CD4-positive, alpha-beta T cell treated with Interleukin-4 for 1 hour (primary cell): ENCODE measurements at places on chromosomes 3 and 15.

- DNase-seq, result no peak
These were observed 112.3 kb upstream of the HES1 start for GRCh38 chr3:194023501-194024280.

DNA sequence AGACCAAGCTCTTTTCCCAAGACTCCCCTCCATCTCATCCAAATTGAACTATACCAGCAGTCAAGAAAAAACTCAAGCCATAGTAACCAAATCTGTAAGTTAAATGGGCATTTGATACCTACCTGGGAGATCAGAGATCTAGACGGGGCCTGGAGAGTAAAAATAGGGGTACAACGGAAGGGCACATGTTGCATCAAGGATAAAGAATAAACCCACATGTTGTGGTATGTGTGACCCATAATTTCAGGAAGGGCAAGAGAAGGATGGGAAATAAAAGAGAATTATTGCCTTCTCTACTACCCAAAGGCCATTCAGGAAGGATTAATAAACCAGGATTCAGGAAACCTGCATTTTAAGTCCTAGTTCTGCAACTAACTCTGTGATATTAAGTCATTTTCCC lies 1.5 kb downstream of the TEX55 start:
- DNase-seq, result no peak

GRCh38 chr15:88574655-88575054 lies 28.2 kb upstream of the DET1 start:
- no peak for DNase-seq

DNA sequence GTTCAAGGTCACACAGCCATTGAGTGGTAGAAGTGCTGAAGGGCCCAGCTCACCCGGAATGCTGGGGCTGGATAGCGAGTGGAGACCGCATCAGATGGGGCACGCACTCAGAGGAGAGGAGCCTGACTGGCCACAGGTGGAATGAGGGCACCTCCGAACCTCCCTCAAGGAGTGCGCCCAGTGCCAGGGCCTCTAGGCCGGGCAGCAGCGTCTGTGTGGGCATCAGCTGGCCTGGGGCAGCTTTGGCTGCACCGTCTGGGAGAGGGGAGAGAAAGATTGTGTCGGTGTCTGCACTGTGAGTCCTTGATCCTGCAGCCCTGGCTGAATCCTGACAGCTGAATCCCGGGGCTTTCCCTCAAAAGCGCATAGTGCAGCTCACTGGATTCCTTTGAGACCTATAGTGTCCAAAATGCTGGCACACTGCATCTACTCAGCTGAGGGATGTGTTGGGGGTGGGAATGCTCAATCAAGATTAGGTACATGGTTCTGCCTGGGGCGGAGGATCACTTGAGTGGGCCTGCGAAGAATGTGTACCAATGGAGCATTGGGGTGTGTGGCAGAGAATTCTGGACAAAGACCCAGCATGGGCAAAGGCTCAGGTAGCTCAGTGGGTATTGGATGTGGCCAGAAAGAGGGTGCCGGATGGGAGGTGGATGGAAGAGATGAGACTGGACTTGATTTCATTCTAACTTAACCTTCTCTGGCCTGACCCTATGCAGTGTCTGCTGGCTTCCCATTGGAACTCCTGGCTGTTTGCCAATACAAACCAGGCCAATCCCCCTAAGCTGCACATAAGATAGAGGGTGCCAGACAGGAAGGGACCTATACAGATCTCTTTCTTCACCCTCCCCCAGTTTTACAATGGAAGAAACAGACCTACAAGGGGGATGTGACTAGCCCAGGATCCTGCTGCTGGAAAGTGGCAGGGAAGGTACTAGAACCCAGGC lies 950 bp downstream of the ANKDD1A start:
- DNase-seq, result no peak

GRCh38 chr3:12040902-12041301 lies 36.7 kb downstream of the SYN2 start:
- DNase-seq, result no peak

DNA sequence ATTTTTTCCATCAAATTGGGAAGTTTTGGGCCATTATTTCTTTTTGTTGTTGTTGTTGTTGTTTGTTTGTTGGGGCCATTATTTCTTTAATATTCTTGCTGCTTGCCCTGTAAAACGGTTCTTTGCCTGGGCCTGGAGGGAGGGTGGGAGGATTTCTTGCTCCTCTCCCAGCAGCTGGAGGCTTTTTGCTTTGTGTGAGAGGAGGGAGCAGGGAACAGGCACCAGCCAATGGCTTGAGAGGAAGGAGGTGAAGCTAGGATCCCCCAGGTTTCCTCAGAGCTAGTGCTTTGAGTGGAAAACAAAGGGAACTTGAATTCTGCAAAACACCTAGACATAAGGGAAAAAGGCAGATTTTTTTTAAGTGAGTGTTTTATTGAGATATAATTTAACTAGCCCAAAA lies 61.2 kb upstream of the DNAJC19 start:
- no peak for DNase-seq

DNA sequence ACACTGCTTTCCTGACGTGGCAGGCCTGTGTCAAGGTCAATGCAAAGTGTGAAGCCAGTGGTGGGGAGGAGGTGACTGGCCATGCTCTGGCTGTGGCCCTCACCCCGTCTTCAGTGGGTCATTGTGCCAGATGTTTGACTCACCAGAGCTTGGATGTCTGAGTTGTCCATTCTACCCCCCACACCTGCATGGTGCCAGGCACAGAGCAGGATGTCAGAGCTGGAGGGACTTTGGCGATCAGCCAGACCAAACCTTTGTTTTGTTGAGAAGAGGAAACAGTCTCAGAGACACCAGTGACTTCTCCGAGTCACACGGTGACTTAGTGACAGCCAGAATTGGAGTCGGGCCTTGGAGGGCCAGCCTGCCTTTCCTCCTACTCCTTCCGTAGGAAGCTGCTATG lies 49.5 kb downstream of the SMAD6 start:
- DNase-seq, result no peak

- no peak for DNase-seq
These were observed 18.5 kb downstream of the CEP152 start for GRCh38 chr15:48792408-48792807.
